ENCODE measurements at places on chromosomes 11 and 22.
A peak's percentile ranks its signal among the peaks of the same experiment; 100 is the strongest.

GRCh38 chr11:7484645-7485044, 661 bp upstream of the OLFML1 start:
- DNase-seq: no peak

DNA sequence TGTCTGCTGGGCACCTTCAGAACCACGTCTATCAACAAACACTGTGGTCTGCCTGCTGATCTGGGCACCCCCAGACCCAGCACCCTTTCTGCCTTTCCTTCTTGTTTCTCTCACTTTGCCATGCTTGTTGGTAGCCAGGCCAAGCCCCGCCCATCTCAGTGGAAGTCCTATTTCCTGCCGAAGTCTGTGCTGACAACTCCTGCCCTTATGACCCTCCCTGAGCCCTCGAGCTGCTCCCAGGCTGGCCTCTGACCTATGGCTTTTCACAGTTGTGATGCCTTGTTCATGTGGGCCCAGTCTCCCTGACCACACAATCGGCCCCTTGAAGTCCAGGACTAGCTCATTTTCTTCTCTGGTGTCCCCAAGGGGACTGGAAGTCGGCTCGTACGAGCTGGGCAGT, 132.1 kb downstream of the DSCAML1 start:
- DNase-seq: no peak

- no peak for DNase-seq
Measured at GRCh38 chr11:108854346-108854745, 189.5 kb downstream of the DDX10 start.

- DNase-seq: no peak
Measured at GRCh38 chr11:71302911-71303310, 50.5 kb upstream of the SHANK2 start.

DNA sequence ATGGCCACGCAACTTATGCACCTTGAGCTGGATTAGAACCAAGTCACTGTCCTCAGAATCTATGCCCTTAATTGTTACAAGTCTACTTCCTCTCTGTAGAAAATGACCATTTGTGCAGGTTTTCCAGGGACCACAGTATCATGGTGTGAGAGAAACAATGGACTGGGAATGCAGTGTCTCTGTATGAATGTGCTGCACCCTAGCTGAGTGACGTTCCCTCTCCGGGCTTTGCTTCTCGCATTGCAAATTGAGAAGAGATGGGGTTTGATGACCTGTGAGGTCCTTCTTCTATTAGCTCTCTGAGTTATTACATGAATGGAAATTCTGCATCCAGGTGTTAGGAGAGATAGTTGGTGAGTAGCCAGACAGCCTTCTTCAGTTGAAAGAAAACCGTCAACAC, 1052.3 kb downstream of the NTM start:
- no peak for DNase-seq

DNA sequence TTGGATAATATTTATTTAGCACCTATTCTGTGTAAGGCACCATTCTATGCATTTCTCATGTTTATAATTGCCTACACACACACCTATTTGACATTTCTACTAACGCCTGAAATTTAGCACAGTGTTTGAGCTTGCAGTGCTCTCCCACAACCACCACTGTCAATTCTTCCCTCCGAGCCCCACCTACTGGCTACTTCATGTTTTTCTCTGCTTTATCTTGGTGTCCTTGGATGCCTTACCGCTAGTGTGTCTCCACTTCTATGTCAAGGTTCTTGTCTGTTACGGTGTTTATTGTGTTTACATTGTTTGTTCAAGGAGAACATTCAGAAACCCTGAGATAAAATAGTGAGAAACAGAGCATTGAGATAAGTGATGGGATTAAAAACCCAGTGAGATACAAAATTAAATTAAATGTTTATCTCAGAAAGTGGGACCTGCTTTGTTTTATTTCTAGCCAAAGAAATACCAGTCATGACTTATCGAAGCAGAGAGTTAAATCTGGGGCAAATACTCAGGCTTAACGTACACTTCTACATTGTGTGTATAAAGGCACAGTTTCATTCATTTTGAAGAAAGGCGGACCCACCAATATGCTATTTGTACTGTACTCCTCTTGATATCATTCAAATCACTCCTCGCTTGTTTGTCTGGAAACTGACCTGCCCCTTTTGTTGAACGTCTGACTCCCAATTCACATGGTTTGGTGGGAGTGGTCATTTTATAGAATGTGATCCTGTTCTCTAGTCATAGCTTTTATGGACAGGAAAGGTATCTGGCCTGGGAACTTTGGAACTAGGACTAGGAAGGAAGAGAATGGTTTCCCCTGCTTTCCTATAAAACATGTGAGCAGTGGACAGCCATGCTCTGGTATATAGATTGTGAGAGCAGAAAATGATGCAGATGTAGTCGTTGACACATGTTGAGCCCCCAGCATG, 39.2 kb upstream of the SLC36A4 start:
- no peak for DNase-seq

- no peak for DNase-seq
Measured at GRCh38 chr11:10488121-10488933, 33.3 kb downstream of the AMPD3 start.

GRCh38 chr11:79393362-79394043, 47.3 kb downstream of the TENM4 start:
- no peak for DNase-seq

- no peak for DNase-seq
Measured at GRCh38 chr11:78311702-78312371, 105.8 kb downstream of the GAB2 start.

GRCh38 chr11:32433101-32433913, 2.0 kb downstream of the WT1 start:
- DNase-seq: no peak

DNA sequence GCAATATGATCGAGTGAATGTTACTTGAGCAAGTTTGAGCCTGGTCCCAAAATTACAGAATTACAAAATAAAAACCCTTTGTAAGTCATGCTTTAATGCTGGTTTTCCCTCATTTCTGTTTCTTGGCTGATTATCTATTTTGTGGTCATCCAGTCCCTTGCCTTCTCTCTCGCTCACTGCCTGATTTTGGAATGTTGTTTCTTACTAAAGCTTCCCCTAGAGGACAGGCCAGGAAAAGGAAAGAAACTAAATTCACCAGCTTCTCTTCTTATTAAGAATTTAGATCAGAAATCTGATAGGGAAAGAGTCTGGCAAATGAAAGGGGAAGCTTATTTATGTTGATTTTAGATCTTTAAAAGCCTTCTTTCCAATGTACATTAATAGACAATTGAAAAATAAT, 16.6 kb upstream of the BDNF start:
- no peak for DNase-seq

- no peak for DNase-seq
Measured at GRCh38 chr11:68978626-68978930, 2.2 kb downstream of the MRGPRD start.

DNA sequence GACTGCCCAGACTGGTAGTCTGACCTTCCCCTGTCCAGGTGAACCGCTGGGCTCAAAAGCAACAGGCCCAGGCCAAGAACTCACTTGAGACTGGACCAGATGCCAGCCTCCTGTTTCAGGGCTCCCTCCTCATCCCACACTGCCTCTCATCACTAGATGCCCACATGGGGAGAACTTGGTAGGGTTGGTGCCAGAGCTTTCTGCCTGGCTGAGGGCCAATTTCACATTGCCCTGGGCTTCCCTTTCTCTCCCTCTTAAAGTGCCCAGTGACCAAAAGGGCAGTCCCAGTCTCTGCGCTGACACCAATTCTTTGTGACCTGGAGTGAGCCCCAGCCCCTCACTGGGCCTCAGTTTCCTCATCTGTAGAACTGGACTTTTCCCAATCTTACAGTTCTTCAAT, 41.7 kb downstream of the C11orf58 start:
- DNase-seq: no peak

GRCh38 chr11:67404515-67405195, 772 bp downstream of the TBC1D10C start:
- no peak for DNase-seq

DNA sequence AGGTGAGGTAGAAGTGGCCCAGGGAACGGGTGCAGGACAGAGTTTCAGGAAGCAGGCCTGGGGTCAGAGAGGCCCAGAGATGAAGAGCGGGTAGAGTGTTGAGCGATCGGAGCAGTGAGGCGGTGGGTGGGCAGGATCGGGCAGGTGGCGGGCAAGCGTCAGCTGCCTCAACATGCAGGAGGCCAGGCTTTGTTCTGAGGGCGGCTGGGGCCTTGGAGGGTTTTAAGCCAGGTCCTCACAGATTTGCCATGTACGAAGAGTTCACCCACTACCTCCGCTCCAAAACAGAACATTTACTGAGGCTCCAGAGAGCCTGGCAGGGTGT, 29.4 kb downstream of the FLRT1 start:
- no peak for DNase-seq

GRCh38 chr11:16632295-16633200, 105.9 kb upstream of the C11orf58 start:
- DNase-seq: no peak

DNA sequence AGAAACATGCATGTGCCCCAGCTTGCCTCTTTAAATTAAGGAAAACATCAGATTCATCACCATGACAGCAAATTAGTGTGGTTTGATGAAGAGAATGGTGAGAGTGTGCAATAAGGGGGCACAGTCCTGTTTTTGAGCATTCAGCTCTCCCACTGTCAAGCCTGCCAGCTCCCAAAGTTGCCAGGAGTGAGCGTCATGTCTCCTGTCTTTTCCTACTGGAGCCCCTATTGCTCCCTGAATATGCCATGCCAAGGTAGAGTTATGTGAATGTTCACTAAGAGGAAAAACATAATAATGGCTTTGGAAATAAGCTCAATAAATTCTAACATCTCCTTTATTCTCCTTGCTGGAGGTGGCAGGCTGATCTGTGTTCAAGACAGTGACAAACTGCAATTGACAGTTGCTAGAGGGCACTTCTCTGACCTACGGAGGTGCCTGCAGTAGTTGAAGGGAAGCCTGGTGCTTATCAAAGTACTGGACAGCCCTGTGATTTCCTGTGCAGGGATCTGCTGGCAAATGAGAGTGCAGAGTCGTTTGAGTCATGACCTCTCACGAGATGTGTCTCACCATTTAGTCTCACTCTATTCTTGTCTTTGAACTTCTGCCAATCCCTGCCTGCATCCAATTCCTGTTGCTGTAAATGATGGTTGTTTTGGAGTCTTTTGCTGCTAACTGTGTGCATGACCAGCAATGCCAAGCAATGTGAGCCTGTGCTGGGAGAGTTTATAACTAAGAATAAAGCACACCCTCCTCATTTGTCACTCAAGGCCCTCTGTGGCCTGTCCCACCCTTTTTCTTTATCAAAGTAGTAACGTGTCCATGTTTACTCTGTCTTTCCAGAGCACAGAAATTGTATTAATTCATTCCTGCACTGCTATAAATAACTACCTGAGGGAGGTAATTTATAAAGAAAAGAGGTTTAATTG, 34.8 kb downstream of the MRGPRX2 start:
- no peak for DNase-seq

- no peak for DNase-seq
Measured at GRCh38 chr11:125951731-125952130, 5.9 kb downstream of the VSIG10L2 start.

DNA sequence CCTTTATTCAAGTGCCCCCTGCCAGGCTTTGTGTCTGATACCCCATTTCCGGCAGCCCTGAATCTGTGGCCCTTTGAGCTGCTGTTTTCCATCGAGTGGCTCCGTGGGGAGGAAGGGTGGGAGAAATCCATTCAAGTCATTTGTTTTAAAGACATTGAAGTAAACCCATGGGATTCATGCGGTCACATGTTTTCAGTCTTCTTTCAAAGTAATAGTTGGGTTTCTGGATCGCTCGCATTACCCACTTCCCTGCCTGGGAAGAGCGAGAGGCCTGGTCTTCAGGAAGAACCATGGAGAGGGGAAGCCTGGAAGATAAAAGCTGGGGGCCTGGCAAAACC, 14.4 kb downstream of the DAGLA start:
- no peak for DNase-seq

DNA sequence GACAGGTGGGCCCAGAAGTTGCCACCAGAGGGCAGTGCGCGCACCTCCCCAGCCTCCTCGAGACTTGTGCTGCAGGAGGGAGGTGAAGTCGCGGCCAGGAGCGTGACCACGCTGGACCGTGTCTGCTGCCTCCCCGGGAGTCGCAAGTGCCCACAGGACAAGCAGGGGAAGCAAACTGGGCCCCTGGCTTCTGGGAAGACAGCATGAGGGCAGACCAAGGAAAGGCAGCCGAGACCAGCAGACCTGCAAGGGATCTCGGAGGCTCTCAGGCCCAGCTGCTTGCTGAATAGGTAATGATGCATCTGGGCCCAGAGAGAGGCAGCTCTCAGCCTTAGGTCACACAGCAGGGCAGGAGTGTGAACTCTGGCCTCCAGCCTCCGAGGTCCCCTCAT, 17.0 kb upstream of the IL2RB start:
- DNase-seq: peak; percentile 73

DNA sequence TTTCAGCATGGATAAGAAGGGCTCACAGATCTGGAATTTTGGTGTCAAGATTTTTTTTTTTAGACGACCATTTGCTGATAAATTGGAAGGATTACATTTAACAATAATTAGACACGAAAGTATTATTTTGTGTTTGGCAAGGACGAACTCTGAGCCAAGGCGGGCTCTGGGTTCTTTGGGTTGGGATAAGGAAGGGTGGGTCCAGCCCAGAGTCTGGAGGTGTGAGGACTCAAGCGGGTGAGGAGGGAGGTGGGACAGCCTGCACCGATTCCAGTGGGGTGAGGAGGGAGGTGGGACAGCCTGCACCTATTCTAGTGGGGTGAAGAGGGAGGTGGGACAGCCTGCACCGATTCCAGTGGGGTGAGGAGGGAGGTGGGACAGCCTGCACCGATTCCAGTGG, 4.1 kb downstream of the B3GAT1 start:
- no peak for DNase-seq

- DNase-seq: no peak
Measured at GRCh38 chr11:71991494-71991893, 7.2 kb upstream of the IL18BP start.

DNA sequence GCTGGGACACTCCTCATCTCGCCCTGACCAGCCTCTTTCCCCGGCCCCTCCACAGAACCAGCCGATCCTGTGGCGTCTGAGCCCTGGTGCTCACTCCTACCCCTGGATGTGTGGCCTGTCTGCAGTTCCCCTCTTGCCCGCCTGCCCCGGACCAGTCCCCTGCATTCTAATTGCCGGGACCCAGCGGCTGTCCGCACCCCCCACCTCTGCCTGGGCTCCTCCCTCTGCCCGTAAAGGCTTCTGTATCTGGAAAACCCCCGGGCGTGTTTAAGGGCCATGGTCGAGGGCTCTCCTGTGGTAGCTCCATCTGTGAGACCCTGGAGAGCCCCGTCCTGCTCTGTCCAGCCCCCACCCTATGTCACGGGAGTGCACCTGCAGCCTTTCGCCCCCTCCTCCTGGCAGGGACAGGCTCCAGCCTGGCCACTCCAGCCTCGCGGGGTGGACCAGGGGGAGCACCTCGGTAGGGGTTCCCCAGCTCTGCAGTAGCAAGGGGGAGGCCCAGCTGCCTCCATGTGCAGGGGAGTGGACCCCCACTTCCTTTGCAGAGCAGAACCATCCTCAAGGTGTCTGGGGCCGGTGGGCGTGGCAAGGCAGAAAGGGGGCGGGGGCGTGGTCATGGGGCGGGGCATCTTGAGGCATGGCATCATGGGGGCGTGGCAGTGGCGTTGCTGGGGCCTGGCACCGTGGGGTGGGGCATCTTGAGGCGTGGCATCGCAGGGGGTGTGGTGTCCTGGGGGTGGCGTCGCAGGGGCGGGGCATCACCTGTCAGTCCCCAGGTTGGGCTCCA, 430.4 kb downstream of the TBC1D22A start:
- no peak for DNase-seq

All from stimulated activated CD8-positive, alpha-beta memory T cell treated with anti-CD3 and anti-CD28 coated beads, Interleukin-2, amount 100 ng/mL, for 1 hour (primary cell).